PC-9 (cell line): ENCODE measurements at places on chromosomes 6 and 20.

- H3K27ac ChIP-seq: no peak overlapping the region
- DNase-seq: no peak
- H3K27me3 ChIP-seq: no peaks in the 10 kb centered on the region; the same call in 1 of the 2 replicates
- H3K4me3 ChIP-seq: no peak overlapping the region
These were observed 137.0 kb downstream of the IMPG1 start for GRCh38 chr6:75935473-75935793.

DNA sequence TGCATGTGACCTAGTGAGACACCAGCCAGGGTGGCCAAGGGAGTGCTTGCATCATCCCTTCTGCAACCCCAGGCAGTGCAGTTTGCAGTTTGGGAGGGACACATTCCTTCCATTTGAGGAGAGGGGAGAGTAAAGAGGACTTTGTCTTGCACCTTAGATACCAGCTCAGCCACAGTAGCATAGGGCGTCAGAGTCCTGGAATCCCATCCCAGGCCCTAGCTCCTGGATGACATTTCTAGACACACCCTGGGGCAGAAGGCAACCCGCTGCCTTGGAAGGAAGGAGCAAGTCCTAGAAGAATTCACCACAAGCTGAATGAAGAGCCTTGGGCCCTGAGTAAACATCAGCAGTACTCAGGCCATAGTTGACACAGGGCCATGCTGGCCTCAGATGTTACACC, 680.4 kb upstream of the IMPG1 start:
- no peak overlapping the region for H3K27ac ChIP-seq
- H3K36me3 ChIP-seq: no peaks in the 10 kb centered on the region
- no peaks in the 10 kb centered on the region for H3K27me3 ChIP-seq

GRCh38 chr6:106564476-106564875, 64.8 kb downstream of the RTN4IP1 start:
- H3K4me1 ChIP-seq: peaks cover 26% of the 10 kb centered on the region
- no peak overlapping the region for H3K27ac ChIP-seq
- no peak for DNase-seq
- no peaks in the 10 kb centered on the region for H3K27me3 ChIP-seq
- H3K36me3 ChIP-seq: peaks cover 12% of the 10 kb centered on the region
- H3K4me3 ChIP-seq: no peak overlapping the region

DNA sequence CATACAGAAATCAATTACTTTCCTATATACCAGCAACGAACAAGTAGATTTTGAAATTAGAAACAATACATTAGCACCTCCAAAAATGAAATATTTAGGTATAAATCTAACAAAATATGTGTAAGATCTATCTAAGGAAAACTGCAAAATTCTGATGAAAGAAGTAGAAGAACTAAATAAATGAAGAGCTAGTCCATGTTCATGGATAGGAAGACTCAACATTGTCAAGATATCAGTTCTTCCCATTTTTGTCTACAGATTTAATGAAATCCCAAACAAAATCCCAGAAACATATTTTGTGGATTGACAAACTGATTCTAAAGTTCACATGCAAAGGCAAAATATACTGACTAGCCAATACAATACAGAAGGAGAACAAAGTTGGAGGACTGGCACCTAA, 33.7 kb downstream of the PREP start:
- H3K27me3 ChIP-seq: no peaks in the 10 kb centered on the region
- H3K4me3 ChIP-seq: no peak overlapping the region
- H3K4me1 ChIP-seq: peaks cover 17% of the 10 kb centered on the region
- H3K27ac ChIP-seq: no peak overlapping the region
- DNase-seq: no peak
- peaks cover 49% of the 10 kb centered on the region for H3K36me3 ChIP-seq

DNA sequence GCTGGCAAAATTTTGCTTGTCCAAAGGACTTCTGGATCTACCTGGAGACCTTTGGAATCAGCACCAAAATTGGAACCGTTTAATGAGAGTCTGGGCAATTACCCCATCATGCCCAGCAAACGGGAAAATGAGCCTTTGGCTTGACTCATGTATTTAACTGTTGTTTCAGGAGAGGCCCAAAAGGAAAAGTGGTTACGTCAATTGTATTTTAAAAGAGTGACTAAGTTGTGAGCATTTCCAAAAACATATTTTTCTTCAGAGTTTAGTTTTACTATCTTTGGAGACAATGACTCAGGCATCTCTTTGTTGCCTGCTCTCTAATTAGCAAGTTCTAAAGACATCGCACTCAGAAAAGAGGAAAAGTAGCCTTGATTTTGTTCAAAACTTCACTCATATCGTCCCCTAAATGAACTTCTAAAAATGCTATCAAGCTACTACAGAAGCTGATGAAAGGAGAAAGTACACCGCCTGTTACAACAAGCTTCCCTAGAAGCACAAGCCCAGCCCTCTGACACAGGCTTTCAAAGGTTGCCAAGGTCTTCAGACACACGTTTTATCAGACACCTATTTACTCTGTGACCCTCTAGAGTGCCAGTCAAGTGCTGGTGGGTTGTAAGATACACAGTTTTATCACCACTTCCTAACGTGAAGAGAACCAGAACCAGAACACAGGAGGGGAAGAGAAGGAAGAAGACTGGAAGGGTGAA, 146.2 kb downstream of the TBX18 start:
- H3K4me1 ChIP-seq: no peaks in the 10 kb centered on the region
- H3K4me3 ChIP-seq: no peak overlapping the region
- H3K27ac ChIP-seq: no peak overlapping the region
- 0 out of 2 replicates have a peak, but pooled peaks cover 4% of the 10 kb centered on the region for H3K36me3 ChIP-seq
- H3K27me3 ChIP-seq: no peaks in the 10 kb centered on the region

GRCh38 chr20:47097691-47098622, 203.3 kb downstream of the EYA2 start:
- no peaks in the 10 kb centered on the region for H3K36me3 ChIP-seq
- no peak overlapping the region for H3K27ac ChIP-seq
- H3K27me3 ChIP-seq: peaks cover 19% of the 10 kb centered on the region; the same call in 1 of the 2 replicates
- no peak overlapping the region for H3K4me3 ChIP-seq
- DNase-seq: no peak

DNA sequence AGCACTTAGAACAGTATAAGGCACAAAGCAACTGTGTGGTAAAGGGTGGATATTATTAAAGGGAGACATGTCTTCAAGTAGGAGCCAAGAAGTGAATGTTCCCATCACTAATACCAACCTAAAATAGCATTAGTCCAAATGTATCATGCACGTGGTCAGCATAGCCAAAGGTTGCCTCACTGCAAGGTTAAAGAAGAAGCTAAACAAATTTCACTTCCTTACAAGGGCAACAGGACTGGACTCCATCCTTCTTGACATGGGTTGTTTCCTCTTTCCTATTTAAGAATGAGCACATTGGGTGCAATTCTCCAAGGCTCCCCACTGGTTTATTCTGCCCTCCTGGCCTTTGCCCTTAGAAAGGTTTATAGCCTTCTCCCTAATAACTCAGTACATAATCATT, 186.7 kb downstream of the PHACTR1 start:
- no peak for DNase-seq
- no peak overlapping the region for H3K27ac ChIP-seq
- peaks cover 75% of the 10 kb centered on the region for H3K27me3 ChIP-seq
- H3K36me3 ChIP-seq: no peaks in the 10 kb centered on the region

GRCh38 chr6:7562769-7563168, 21.3 kb downstream of the DSP start:
- H3K27ac ChIP-seq: no peak overlapping the region
- no peaks in the 10 kb centered on the region for H3K4me1 ChIP-seq
- H3K36me3 ChIP-seq: no peaks in the 10 kb centered on the region
- no peak overlapping the region for H3K4me3 ChIP-seq
- H3K27me3 ChIP-seq: no peaks in the 10 kb centered on the region

DNA sequence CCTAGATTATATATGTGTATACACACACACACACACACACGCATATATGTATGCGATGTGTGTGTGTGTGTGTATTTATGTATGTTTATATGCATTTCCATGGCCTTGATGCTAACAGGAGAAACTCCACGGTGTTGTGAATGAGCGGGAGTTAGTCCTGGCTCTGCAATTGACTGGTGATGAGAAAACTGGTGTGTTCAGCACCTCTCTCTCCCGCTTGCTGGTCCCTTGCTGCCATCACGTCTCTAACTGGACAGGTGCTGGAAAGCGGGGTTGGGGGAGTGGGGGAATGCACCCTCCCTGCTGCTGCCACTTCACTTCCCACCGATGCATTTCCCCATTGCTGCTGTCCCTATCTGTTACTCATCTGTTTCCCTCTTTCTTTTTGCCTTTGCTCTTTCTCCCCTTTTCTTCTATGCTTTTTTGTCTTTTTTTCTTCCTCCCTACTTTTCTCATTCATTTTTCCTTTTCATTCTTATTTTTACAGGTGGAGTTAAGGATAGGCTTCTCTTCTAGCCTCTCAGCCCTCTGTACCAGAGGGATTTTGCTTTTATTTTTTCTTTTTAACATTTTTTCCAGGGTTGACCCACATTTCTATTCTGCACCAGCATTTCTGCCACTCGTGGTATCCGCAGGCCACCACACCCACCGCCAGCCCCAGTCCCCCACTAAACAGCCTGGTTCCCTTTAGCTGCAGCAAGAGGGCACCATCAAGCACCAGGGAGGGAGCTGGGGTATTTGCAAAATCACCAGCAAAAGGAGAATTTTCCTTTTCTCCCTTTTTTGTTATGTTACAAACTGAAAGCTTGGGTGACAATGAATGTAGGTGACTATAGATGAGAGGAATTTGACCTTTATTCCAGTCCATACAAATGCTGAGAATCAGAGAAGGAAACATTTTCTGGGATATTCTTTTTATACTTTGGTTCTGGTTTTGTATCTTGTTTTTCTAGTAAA, 115.6 kb downstream of the TCP11 start:
- peak overlapping the region; percentile 91 for H3K27ac ChIP-seq
- H3K27me3 ChIP-seq: no peaks in the 10 kb centered on the region
- H3K36me3 ChIP-seq: no peaks in the 10 kb centered on the region
- H3K4me3 ChIP-seq: no peak overlapping the region

DNA sequence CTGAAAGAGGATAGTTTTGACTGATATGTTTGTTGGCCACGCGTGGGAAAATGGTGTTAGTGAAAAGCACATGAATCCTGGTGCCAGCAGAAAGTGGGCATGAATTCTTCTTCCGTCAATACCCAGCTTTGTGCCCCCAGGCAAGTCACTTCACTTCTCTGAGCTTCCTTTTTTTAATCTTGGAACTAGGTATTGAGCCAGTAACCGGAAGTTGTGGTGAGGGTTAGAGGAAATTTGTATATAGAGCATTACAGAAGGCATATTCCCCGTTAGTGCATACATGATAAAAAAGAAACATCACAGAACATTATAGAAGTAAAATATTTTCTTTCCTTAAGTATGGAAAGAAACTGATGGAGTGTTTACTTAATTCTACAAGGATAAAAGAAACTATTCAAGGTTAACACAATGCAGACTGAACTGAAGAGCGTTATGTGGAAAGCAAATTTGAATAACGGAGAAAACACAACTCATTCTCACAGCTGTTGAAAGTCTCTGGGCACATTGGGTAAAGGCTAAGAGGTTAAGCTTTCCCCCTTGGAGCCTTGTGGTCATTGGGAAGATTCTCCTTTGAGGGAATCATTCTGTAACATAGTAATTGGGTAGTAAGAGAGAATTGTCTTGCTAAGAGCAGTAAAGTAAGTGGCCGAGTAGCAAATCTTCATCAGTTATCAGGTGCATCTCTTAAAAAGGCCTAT, 223.1 kb downstream of the BCAS1 start:
- no peaks in the 10 kb centered on the region for H3K36me3 ChIP-seq
- no peaks in the 10 kb centered on the region for H3K27me3 ChIP-seq
- peaks cover 16% of the 10 kb centered on the region for H3K4me1 ChIP-seq
- DNase-seq: no peak
- no peak overlapping the region for H3K27ac ChIP-seq

- H3K4me3 ChIP-seq: no peak overlapping the region
- peaks cover 8% of the 10 kb centered on the region for H3K4me1 ChIP-seq
- no peak overlapping the region for H3K27ac ChIP-seq
- no peaks in the 10 kb centered on the region for H3K27me3 ChIP-seq
- H3K36me3 ChIP-seq: no peaks in the 10 kb centered on the region
These were observed 131.7 kb upstream of the MLIP start for GRCh38 chr6:53979468-53980067.
